Right lobe of liver (tissue), 6 donors: ENCODE measurements at places on chromosomes 2 and 18. TPM values are rescaled to one million over a fixed set of nuclear protein-coding genes. Genes with fewer than 3 reads are reported as not detected.

TRIM43B gene
- total RNA-seq: not detected

- H3K27me3 ChIP-seq: no peaks in the 10 kb centered on the region
- no peaks in the 10 kb centered on the region for H3K36me3 ChIP-seq
- H3K27ac ChIP-seq: no peak overlapping the region
- H3K4me1 ChIP-seq: no peaks in the 10 kb centered on the region
- no peak overlapping the region for H3K4me3 ChIP-seq
Observed at GRCh38 chr18:55534547-55534946, 53.4 kb downstream of the TCF4 start.

DNA sequence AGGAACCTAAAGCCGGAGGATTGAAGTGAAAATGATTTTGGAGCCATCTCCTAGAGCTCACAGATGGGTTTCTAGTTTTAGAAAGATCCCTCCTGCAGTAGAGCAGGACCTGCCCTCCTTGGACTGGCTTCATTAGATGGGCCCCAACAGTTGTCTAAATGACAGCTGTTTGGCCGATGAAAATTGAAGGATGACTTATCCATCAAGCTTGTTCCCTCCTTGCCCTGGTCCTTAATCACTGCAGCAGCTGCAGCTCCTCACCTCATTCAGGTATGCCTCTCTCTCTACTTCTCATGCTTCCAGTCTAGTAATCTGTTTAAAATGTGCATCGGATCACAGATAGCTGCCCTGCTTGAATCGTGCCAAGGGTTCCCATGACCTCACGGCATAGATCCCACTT, 677.6 kb downstream of the BCL11A start:
- H3K27me3 ChIP-seq: no peaks in the 10 kb centered on the region
- H3K4me1 ChIP-seq: no peaks in the 10 kb centered on the region
- DNase-seq: no peak

- H3K4me1 ChIP-seq: no peaks in the 10 kb centered on the region
- DNase-seq: no peak
- no peak overlapping the region for H3K4me3 ChIP-seq
- H3K27ac ChIP-seq: no peak overlapping the region
- H3K27me3 ChIP-seq: no peaks in the 10 kb centered on the region
Observed at GRCh38 chr18:12478269-12479047, 70.7 kb downstream of the PRELID3A start.

UGT1A1 gene
- 280 TPM for total RNA-seq
